ENCODE measurements at places on chromosomes 3 and 15. TPM values are rescaled to one million over a fixed set of nuclear protein-coding genes. Genes with fewer than 3 reads are reported as not detected.

The EHHADH gene
- 4.4 TPM for total RNA-seq

The UTS2B gene
- 0.75 TPM for total RNA-seq

DNA sequence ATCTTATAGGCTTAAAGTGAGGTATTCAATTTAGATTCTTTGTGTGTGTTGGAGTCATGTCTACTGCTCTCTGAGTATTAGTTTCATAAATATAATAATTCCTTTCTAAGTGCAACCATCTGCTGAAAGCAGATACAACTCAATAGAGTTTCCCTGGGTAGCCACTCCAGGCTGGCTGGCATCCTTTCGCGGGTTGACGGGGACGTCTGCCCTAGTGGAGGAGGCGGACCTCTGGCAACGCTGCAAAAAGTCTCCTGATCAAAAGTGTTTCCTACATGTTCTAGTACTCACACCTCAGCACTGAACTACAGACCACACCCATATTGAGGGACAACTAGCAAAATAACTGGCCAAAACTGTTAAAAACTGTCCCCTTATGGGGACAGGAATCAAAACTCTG, 2.5 kb downstream of the MOBP start:
- no peaks in the 10 kb centered on the region for H3K4me1 ChIP-seq
- no peaks in the 10 kb centered on the region for H3K36me3 ChIP-seq
- H3K27ac ChIP-seq = no peak overlapping the region
- DNase-seq = no peak
- no peaks in the 10 kb centered on the region for H3K27me3 ChIP-seq
- H3K4me3 ChIP-seq = no peak overlapping the region

DNA sequence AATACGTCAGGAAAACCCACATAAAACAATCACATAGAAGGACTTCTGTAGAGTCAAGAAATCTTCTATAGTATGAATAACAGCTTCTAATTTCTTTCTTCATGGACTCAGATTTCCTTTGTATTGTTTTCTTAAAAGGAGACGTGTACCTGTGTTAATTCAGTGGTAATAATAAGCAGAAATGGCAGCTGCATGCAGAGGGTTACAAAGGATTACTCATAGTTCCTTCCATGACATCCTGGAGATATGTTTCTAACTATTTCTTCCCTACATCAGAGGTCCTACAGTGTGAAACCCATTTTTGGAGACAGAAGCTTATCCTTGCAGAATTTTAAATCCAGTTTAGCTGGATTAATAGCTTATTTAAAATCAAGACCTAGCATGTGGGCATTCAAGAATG, 36.1 kb downstream of the FBXL22 start:
- H3K4me3 ChIP-seq = no peak overlapping the region
- no peaks in the 10 kb centered on the region for H3K4me1 ChIP-seq
- no peak for DNase-seq
- H3K27me3 ChIP-seq = no peaks in the 10 kb centered on the region

- DNase-seq = peak; percentile 42
- H3K4me3 ChIP-seq = no peak overlapping the region
- no peaks in the 10 kb centered on the region for H3K27me3 ChIP-seq
- H3K36me3 ChIP-seq = no peaks in the 10 kb centered on the region
- H3K4me1 ChIP-seq = no peaks in the 10 kb centered on the region
Measured at GRCh38 chr3:152105446-152105845, 163.3 kb upstream of the MBNL1 start.

DNA sequence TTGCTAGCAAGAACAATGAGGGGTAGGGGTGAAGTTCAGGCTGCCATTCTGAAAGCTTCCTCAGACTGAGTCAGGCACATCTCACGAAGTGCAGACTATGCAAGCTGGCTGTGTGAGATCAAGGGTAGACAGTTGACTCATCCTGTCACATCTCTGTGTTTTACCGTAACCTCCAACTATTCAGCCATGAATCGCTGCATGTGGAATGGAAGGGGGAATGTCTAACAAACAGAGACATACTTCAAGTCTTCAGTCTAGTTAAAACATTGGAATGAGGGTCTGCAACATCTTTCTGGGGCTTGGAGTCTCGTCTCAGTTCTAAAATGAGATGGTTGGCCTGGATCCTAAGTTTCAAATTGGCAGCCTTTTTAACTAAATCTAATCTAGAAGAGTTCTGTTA, 25.9 kb downstream of the AGTR1 start:
- peak overlapping the region; percentile 50 for H3K27ac ChIP-seq
- no peaks in the 10 kb centered on the region for H3K27me3 ChIP-seq
- H3K36me3 ChIP-seq = no peaks in the 10 kb centered on the region
- no peaks in the 10 kb centered on the region for H3K4me1 ChIP-seq
- no peak overlapping the region for H3K4me3 ChIP-seq
- peak; percentile 91 for DNase-seq

DNA sequence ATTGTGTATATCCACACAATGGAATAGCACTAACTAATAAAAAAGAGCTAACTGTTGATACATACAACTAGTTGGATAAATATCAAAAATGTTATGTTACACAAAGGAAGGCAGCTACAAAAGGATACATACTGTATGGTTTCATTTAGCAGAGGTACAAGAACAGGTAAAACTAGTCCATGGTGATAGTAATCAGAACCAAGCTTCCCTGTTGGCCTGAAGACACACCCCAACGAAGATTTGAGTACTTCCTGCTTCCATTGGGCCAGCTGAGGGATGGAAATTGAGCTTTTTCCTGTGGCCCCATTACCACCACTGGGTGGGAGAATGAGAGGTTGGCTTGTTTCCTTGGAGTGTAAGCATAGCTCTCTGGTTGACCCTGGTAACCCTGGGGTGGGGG, 117.3 kb upstream of the CADPS start:
- no peaks in the 10 kb centered on the region for H3K36me3 ChIP-seq
- no peak overlapping the region for H3K4me3 ChIP-seq
- DNase-seq = no peak
- no peak overlapping the region for H3K27ac ChIP-seq

GRCh38 chr15:61524086-61524485, 295.0 kb upstream of the RORA start:
- H3K27me3 ChIP-seq = no peaks in the 10 kb centered on the region
- H3K4me3 ChIP-seq = no peak overlapping the region
- H3K4me1 ChIP-seq = no peaks in the 10 kb centered on the region
- no peak overlapping the region for H3K27ac ChIP-seq

The HRG gene
- not detected for total RNA-seq

GRCh38 chr3:73442886-73443285, 181.9 kb downstream of the PDZRN3 start:
- H3K36me3 ChIP-seq = no peaks in the 10 kb centered on the region
- no peak overlapping the region for H3K27ac ChIP-seq
- DNase-seq = no peak
- no peak overlapping the region for H3K4me3 ChIP-seq
- no peaks in the 10 kb centered on the region for H3K4me1 ChIP-seq
- peaks cover 4% of the 10 kb centered on the region for H3K27me3 ChIP-seq

DNA sequence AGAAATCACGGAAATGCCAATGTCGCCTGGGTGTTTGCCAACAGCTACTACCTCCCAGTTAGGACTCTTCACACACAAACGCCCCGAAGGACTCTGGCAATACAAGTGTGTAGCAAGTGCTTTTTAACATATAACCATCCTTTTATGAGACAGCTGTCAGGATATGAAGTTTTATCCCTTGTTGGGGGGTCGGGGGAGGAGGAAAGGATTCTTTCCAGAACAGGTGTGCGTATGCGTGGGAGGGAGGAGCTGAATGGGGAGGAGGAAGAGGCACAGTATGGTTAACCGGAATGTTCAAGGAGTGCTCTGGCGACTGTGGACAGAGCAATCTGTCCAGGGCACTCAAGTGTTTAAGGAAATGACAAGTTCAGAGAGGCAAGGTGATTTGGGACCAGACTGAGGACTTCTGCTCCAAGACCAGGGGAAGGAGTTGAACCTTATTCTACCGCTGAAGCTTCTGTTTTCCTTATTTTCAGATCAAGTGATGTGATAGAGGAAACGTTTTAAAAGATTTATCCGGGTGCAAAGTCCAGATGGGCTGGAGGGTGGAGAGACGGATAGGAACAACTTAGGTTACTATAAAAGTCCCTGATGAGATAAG, 1.3 kb downstream of the TSPAN3 start:
- H3K36me3 ChIP-seq = no peaks in the 10 kb centered on the region
- no peak for DNase-seq
- peak overlapping the region; percentile 82 for H3K4me3 ChIP-seq
- peaks cover 21% of the 10 kb centered on the region for H3K4me1 ChIP-seq
- peaks cover 9% of the 10 kb centered on the region for H3K27me3 ChIP-seq

DNA sequence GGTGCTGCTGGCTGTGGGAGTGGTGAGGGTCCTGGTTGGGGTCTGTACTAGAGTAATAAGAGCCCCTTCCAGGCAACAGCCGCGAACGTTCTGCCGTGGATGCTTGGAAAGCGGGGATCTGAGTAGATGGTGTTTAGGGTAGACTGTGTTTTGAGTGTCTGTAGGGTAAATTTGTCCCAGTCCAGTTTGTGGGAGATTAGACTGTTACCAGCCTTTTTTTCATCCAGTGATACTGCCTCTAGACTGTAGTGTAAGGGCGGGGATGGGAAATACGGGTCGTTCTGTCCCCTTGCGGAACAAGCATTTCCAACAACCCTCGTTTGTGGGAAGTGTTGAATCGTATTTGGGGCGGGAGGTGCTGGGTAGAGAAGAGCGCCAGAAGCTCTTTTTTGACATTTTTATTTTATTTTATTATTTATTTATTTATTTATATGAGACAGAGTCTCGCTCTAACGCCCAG, 424 bp downstream of the HAUS2 start:
- H3K4me3 ChIP-seq = peak overlapping the region; percentile 94
- H3K27ac ChIP-seq = peak overlapping the region; percentile 86
- H3K36me3 ChIP-seq = no peaks in the 10 kb centered on the region

The LRRN1 gene
- 17.4 TPM for total RNA-seq

GRCh38 chr3:102444101-102444500, 9.3 kb downstream of the ZPLD1 start:
- peak; percentile 39 for DNase-seq
- no peaks in the 10 kb centered on the region for H3K27me3 ChIP-seq
- no peaks in the 10 kb centered on the region for H3K36me3 ChIP-seq
- H3K4me1 ChIP-seq = no peaks in the 10 kb centered on the region
- no peak overlapping the region for H3K4me3 ChIP-seq

- peaks cover 60% of the 10 kb centered on the region for H3K27me3 ChIP-seq
- H3K27ac ChIP-seq = no peak overlapping the region
- no peaks in the 10 kb centered on the region for H3K36me3 ChIP-seq
- no peak overlapping the region for H3K4me3 ChIP-seq
Measured at GRCh38 chr3:123344175-123344906, 104.5 kb downstream of the ADCY5 start.

DNA sequence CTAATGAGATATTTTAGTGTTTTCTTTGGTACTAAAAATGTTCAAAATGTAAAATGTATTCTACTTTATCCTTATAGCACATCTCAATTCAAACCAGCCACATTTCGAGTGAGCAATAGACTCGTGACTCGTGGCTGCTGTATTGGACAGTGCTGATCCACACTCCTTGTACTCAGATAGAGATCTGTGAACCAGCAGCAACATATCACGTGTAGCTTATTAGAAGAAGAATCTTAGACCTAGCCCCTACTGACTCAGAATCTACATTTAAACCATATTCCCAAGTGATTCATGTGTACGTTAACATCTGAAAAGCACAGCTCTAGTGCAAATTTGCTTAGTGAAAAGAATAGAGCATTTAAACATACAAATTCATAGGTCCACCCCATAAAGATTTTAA, 130.9 kb downstream of the IL1RAP start:
- H3K36me3 ChIP-seq = no peaks in the 10 kb centered on the region
- no peaks in the 10 kb centered on the region for H3K27me3 ChIP-seq
- H3K4me1 ChIP-seq = no peaks in the 10 kb centered on the region

The KCNAB1 gene
- total RNA-seq = 0.72 TPM

DNA sequence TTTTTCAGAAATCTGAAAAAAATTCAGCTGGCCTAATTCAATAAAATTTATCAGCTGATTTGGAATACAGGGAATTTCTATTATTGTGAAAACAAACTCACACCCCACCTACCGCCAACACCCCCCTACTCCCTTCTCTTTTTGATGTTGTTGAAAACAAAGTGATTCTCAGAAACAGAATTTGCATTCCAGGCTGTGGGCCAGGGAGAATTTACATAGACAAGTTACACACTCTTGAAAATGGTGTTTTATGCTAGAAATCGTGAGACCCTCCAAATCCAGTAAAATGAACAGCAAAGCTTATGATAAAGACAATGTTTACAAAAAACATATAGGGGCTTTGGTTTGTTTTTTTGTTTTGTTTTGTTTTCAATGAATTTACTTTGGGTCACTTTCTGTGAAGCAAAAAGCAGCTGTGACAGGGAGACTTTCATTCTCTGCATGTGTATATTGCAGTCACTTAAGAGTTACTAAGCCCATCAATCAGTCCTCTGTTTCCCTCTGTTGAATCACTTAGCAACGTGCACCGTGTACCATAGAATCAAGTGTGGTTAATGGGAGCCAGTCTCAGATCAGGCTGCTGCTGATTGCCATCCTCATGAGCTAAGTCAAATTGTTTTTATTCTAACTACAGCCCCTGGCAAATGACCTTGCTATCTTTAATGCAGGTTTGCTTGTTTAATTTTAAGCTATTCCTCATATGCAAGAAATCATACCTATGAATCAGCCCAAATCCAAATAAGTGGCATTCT, 159.8 kb downstream of the ALCAM start:
- DNase-seq = peak; percentile 64
- H3K27me3 ChIP-seq = no peaks in the 10 kb centered on the region
- peak overlapping the region; percentile 1 for H3K27ac ChIP-seq

GRCh38 chr3:46222435-46223161, 14.5 kb upstream of the CCR1 start:
- H3K36me3 ChIP-seq = no peaks in the 10 kb centered on the region
- H3K4me1 ChIP-seq = no peaks in the 10 kb centered on the region
- H3K4me3 ChIP-seq = no peak overlapping the region
- peaks cover 6% of the 10 kb centered on the region for H3K27me3 ChIP-seq

The ETV5 gene
- 55.3 TPM for total RNA-seq

DNA sequence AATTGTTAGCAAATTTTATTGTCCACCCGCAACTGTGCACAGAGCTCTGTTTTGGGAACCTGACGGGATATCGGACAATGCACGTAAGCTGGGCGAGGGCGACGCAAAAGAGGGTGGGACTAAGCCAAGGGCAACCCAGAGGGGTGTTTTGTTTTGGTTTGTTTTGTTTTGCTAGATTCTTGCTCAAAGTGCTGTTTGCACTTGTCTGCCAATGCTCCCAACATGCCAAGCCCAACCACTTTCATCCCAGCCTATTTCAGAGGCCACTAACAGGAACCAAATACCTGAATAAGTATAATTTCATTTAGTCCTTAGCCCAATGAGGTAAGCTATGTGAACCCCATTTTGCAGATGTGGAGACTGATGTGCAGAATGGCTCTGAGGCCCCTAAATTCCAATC, 9.7 kb upstream of the CMTM7 start:
- no peaks in the 10 kb centered on the region for H3K4me1 ChIP-seq
- no peak overlapping the region for H3K27ac ChIP-seq
- DNase-seq = no peak

The CCR9 gene
- total RNA-seq = not detected

The BNC1 gene
- total RNA-seq = 13.7 TPM
